Activated T-helper 1 cell treated with anti-CD3 and anti-CD28 coated beads, Interleukin-2, amount 50 U/mL, for 16 hours (primary cell): ENCODE measurements at places on chromosomes 1 and 21.

GRCh38 chr1:32539584-32540571 is 651 bp downstream of the ZBTB8A start:
- no peak for DNase-seq

- no peak for DNase-seq
Measured at GRCh38 chr1:156852418-156852874, 6.5 kb downstream of the INSRR start.

DNA sequence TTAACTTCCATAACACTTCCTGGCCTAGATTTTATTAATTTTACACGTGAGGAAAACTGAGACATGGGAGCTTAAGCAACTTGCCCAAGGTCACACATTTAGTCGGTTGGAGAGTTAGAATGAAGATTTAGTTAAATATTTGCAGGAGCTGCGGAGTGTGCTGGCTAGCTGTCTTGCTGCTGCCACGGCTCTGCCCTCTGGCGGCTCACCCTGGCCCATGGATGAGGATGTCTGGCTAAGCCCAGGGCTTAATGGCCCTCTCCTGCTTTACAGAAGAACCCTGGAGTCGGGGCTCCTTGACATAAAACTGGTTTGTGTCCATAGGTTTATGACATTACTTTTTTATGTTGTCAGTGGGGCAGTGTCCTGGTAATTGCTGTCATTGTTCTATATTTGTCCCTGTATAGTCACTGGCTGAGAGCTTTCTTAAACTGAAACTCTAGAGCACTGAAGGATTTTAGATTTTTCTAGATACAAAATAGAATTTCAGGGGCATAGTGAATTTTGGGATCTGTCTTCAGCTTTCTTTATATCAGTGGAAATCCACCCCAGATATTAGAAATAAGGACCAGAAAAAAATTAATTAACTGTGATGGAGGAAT is 88.9 kb upstream of the WLS start:
- DNase-seq: no peak

DNA sequence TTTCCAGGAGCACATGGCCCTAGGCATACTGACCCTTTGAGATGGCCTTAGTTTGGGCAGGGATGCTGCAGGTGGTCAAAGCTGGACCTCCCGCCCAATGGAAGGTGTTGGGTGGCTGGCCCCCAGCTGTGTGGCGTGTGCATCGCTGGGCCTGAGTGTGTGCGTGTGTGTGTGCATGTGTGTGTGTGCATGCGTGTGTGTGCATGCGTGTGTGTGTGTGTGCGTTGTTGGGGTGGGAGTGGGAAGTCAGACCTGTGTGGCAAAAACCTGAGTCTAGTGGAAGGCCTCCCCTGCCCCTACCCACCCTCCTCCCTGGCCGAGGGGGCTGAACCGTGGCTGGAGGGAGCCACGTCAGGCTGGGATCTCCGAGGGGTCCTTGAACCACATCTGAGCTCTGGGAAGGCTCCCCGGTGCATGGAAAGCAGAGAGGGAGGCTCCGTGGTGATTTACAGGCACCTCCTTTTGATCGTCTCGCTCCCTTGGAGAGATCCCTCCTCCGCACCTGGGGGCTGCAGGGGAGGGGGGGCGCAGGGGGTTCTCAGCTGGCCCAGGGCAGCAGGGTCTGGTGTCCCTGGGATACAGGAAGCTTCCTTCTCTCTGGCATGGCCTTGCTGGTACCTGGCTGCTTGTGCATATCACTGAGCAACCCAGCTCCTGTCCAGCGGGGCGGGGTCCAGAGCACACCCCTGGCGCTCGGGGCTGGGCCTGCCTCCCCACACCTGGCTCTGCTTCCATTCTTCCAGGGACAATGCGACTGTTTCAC is 124.7 kb upstream of the WNT4 start:
- DNase-seq: no peak

- no peak for DNase-seq
Measured at GRCh38 chr1:156707417-156708217, 2.2 kb upstream of the CRABP2 start.

DNA sequence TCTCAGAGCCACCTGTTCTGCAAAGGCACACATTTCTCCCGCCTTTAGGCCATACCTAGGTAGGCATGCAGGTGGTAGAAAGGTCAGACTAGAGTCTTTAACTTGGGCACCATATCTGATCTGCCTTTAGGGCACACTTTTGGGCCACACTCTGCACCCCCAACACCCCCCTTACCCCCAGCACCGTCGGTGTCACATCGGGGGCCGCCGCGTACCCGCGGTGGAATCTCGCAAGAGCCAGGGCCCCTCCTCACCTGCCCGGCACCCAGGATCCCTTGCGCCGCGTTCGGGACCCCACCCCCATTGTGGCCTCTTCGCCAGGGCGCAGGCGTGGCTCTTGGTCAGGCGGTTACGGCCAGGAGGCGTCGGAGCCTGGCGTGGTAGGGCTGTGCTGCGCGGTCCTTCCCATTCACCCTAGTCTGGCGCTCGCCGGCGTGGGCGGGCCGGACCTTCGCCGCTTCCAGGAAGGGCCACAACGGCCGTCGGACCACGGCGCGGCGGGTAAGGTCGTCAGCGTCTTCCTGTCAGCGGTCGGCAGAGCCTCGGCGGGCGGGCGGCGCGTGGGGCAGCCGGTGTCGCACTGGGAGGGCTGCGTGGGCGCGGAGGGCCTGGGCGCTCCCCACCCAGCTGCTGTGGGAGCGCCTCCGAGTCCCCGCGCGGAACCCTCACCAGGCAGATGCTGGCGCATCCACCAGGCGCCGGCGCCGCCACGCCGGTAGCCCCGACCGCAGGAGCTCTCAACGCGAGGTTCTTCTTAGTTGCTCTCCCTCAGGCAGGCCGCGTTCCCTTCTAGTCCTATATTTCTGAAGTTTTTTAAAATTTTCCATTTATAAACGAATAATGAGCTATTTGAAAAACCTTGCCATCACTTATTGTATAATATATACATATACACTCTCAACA is at the start of gene DNAH14:
Gene DNAH14, plus strand, starts transcription at position 341 of the 903 bp plus-strand sequence. CDS start 23,028 bp downstream, outside the sequence.
- DNase-seq: no peak

GRCh38 chr1:230222678-230223077 is 155.6 kb downstream of the GALNT2 start:
- no peak for DNase-seq

DNA sequence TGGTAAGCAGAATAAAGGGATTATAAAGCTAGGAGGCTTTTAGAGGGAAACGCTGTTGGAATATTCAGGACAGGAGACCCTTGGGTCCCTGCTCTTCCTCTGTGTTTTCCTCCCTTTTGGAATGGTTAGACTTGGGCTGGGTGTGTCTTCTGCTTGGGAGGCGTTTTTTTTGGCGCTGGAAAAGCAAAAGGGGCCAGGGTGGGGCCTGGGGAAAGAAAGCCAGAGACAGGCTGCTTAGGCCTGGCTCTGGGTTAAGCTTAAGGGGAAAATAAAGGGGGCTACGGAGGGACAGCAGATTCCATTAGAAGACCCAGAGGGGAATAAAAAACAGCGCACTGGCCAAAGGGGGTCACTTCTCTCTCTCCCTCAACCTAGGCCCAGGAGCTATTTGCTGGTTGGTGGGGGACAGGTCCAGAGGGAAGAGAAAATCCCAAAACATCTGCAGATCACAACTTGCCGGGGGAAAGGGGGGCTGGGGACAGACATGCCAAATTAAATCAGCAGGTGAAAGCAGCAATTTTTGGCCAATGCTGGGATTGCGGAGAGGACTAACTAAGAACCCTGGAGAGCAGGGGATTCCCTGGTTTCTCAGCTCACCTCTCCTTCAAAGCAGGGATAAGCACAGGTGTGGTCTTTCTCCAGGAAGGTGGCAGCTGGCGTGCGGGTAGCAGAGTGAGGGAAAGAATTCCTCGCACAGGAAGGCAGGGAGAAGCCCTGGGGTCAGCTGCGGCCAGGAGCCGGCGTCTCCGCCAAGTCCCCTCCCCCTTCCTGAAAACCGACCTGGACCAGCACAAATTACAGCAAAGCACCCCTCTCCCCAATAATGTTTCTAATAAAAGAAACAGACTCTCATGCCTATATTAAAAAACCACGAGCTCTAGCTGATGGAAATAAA is 82.2 kb upstream of the AK4 start:
- DNase-seq: no peak

GRCh38 chr21:45769294-45769693 is 125.8 kb downstream of the PCBP3 start:
- no peak for DNase-seq

DNA sequence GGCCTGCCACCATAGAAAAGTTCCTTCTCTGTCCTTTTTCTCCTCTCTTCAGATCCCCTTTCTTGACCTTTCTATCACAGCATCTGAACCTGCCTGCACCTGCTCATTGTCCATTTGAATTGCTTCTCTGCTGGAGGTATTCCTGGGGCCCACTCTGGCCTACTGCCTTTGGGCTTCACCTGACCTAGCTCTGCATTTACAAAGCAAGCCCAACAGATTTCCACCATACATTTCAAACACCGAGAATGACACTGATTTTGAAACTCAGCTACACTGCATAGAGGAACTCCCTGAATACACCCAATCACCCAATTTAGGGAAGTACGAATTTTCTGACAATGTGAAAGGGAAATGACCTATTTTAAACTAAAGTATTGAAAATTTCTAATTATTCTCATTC is 284.5 kb upstream of the USP25 start:
- no peak for DNase-seq

DNA sequence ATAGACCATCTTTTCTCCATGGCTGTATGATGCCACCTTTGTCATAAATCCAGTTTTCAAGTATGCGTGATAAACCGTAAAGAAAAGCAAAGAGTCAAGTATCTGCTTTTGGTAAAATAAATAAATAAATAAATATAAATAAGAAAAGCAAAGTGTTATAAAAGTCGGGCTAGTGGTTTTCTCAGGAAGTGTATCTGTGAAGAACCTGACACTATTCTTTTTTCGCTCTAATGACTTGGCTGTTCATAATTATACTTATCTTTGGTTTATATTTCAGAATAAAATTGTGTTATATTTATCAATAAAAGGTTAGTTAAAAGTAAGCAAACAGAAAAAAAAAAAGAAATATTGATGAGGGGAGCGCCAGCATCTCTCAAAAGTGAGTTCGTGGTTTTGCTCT is 594 bp upstream of the EXO5 start:
- no peak for DNase-seq

DNA sequence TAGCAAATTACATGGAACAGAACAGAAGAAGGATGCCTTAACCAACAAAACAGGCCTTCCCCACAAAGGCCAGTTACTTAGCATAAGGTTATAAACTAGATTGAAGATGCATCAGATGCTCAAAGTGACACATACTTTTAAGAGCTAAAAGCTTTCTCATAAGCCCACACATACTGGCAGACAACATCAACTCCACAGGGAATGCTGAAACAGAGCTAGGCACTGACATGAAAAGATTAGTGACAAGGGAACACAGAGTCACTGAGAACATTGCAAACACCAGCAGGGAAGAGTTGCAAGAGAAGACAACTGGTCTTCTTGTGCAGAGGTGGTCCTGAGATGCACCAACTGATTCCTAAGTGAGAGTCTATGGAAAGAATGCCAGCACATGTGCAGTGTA is 6.9 kb downstream of the TTC13 start:
- DNase-seq: no peak

DNA sequence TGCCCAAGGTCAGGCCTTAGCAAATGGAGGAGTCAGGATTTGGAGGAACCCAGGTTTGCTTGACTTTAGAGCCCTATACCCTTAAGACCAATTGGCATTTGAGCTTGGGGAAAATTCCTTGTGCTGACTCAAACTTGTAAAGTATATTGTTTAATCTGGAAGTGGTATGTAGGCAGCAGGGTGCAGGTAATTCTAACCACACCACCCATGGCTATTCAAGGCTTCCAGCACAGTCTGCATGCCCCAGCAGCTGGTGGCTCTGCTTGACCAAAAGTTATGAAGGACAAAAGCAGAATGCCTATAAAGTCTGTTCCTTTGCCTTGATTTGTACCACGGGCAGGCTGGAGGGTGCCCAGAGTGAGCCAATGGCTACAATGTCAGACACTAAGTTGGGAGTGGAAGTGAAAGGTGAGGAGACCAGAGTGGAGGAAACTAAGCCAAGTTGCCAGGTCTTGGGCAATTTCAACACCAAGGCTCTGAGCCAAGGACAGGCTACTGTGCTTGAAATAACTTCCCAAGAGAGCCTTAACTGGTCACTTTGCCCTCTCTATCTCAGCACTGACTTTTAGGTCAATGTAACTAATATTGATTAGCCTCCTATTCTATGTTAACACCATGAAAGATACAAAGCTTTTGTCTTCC is 4.7 kb upstream of the G0S2 start:
- DNase-seq: no peak

DNA sequence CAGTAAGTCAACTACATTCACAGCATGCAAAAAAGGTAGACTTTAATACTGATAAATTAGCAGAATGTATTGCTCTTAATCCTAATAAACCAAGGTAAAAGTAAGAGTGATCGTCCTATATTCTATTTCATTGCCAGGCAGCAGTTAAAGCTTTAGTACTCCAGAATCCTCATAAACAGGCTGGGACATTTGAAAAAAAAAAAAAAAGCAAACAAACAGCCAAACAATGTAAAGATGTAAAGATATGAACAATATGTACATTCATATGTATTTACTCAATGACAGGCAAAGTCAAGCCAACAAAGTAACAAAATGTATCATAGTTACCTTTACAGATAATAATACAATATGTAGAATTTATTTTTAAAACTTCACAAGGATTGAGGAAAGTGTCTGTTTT is 383.6 kb downstream of the COL11A1 start:
- no peak for DNase-seq

GRCh38 chr1:15756143-15757015 is 2.2 kb upstream of the FBLIM1 start:
- no peak for DNase-seq

GRCh38 chr1:156947818-156948525 is 27.5 kb downstream of the LRRC71 start:
- no peak for DNase-seq

GRCh38 chr1:178470411-178470960 is 26.3 kb downstream of the CLEC20A start:
- DNase-seq: no peak

DNA sequence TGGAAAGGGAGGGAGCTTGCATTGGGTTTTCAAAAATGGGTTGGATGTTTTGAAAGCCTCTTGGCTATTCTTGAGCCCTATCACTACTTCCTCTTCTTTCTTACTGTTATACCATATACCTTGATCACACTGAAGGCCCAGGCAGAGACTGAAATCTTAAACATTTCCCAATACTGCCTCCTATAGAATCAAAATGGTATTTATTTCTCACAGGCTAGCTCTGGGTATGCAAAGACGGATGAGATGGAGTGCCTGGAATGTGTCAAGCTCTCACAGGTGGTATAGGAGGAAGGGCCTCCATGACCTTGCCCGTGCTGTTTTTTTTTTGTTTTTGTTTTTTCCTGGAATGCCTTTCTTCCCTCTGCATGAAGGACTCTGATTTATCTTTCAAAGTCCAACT is 268.4 kb upstream of the USP24 start:
- DNase-seq: no peak

GRCh38 chr21:40067751-40068150 is 200.5 kb downstream of the PCP4 start:
- DNase-seq: no peak

GRCh38 chr1:35876988-35877387 is 6.0 kb upstream of the AGO1 start:
- no peak for DNase-seq

- no peak for DNase-seq
Measured at GRCh38 chr1:182217071-182217470, 155.6 kb upstream of the ZNF648 start.

GRCh38 chr1:232452117-232452516 is 177.8 kb downstream of the SIPA1L2 start:
- DNase-seq: no peak
